ENCODE measurements at places on chromosomes 11 and 22.

GRCh38 chr11:104784684-104785460 is 113.4 kb downstream of the CASP12 start:
- DNase-seq = no peak

GRCh38 chr11:36141956-36142355 is 147.3 kb downstream of the COMMD9 start:
- no peak for DNase-seq

DNA sequence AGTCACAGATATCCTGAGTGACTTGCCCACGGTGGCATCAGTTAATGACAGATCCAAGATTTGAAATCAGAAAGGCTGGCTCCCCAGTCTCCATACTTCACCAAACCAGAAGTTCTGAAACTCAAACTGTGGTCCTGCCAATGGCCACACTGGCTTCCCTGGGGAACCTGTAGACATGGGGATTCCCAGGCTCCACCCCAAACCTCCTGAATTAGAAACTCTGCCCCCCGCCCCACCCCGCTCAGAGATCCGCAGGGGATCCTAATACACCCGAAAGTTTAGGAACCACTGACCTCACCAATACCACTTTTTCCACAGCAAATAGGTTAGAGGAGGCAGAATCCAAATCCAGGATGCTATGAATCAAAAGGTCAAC is 15.3 kb downstream of the RTN4RL2 start:
- DNase-seq = no peak

GRCh38 chr11:16770016-16770415 is 31.6 kb downstream of the C11orf58 start:
- DNase-seq = no peak

GRCh38 chr11:72669527-72669926 is 4.7 kb downstream of the PDE2A start:
- no peak for DNase-seq

GRCh38 chr11:62195945-62196344 is 5.9 kb downstream of the SCGB1D1 start:
- DNase-seq = no peak

GRCh38 chr11:127037596-127037995 is 37.0 kb upstream of the KIRREL3 start:
- DNase-seq = no peak

GRCh38 chr11:93197380-93198214 is at the start of gene SLC36A4:
TSS of gene SLC36A4 (minus strand) at chr11:93197991. CDS start at chr11:93197832, 159 bp downstream.
- peak; percentile 46 for DNase-seq

DNA sequence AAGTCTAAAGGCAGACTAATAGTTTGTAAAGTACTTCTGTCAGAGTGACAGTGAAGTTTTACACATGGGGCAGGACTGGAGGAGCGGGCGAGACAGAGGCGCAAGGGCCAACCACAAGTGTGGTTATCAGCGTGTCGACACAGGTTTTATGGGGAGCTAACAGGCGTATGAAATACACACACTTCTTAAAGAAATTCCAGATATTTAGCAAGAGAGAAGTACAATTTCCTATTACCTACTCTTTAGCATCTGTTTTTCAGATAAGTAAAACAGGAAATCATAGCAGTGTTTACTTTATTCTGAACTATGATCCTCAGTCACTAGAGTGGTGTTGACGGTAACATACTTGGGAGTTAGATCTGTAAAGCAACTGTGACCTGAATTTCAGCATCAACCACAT is 22.5 kb downstream of the VSIG10L2 start:
- DNase-seq = no peak

GRCh38 chr11:43802509-43802908 is 78.1 kb upstream of the ALKBH3 start:
- no peak for DNase-seq

DNA sequence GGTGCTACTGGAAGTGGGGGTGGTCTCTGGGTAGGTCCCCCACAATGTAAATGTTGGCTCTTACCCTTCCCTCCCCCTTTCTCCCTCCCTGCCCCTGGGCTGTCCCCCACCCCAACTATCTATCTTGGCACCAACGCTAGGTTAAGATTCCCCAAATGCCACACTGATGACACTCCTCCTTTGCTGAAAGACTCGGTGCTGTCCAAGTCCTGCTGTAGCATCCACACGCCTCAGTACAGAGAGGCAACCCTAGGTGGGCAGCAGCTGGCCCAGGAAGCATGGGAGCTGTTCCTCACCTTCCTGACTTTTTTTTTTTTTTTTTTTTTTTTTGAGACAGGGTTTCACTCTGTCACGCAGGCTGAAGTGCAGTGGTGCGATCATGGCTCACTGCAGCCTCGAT is 3.4 kb upstream of the KCTD17 start:
- DNase-seq = no peak

DNA sequence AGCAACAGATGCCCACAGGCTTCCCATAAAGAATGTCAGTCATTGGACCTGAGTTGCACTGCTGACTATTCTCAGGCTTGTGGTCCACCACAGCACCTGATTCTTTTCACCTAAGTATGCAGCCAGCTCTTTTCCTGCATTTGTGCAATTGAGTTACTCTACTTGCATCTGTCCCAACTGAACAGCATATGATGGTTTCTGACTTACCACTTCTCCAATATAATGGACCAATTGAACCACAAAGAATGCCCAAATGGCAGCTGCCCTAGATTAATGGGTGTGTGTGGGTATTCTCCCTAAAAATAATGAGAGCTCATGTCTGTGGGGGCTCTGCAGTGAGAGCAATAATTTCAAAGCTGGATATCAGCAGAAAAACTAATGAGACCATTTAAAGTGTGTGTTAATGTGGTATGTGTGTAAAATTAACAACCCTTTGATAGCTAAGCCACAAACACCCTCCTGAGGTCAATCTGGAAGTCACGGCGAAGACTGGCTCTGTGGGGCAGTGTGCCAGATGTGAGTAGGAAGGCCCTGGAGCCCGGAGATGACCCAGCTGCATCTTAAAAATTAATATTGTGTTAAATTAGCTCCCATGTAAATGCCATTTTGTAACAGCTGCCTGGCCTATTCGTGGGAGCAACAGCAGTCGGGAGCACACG is 43.8 kb downstream of the SC5D start:
- DNase-seq = no peak

- no peak for DNase-seq
Measured at GRCh38 chr11:63595296-63595695, 18.9 kb downstream of the PLAAT3 start.

DNA sequence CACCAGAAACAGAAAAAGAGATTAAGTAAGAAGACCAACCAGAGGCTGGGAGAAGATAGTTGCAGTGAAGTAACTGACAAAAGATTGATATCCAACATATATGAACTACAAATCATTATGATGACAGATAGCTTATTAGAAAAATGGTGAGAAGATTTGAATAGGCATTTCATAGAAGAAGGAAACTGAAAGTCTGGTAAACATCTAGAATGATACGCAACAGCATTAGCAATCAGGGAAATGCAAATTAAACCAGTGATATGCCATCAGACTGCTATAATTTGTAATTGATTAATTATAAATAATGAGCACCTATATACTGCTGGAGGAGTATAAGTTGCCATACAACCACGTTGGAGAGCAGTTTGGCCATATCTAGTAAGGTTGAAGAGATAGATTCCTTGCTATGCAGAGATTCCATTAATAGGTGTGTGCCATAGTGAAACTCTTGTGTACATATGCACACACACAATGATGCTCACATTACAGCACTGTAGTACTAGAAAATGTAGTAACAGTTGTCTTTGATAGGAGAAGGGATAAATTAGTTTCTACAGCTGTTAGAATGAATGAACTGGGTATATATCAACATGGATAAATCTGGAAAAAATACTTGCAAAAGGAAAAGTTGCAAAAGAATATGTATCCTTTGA is 20.5 kb downstream of the RNF169 start:
- no peak for DNase-seq

GRCh38 chr11:19832901-19833300 is 120.3 kb downstream of the NAV2 start:
- no peak for DNase-seq

DNA sequence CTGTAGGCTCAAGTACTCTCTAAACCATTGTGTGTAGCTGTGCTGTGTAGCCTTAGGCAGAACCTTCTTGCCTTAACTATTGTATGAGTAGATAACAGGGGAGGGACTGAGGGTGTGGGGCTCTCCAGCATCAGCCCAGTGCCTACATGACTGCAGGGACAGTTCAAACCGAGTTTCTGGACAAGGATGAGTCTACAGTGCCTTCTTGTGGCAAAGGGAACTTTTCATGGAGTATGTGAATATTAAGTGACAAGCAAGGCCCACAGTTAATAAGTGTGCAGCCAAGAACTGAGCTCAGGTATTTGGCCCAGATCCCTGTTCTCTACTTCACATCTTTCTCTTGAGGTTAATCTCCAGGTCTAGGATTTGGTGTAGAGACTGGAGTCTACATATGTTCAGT is 424.4 kb upstream of the LARGE1 start:
- DNase-seq = no peak

DNA sequence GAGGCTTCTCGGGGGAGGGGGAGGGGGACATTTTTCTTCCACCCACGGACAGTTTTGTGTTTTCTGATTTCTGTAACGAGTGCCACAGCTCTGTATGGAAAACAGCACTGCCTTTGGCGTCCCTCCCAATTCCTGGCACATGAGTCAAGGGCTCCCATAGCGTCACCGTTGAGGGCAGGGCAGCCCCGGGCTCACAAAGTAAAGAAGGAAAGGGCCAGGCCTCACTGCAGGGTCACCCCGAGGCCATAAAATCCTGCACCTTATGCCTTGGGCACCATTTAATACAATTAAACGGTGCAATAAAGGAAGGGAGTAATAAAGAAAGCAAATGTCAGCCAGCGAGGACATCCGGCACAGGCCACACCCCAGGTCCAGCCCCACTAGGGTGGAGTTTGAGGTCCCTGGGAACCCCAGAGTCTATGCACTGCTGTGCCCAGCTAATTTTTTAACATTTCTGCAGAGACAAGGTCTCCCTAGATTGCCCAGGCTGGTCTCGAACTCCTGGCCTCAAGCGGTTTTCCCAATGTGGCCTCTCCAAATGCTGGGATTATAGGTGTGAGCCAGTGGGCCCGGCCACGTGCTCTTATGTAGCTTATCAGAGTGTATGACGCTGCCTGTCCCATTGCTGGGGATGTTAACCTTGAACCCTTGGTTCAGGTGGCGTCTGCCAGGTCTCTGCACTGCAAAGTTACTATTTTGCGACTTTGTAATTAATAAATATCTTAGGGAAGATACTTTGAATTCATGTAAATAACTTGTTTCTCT is 13.6 kb upstream of the MUC2 start:
- DNase-seq = no peak

- no peak for DNase-seq
Measured at GRCh38 chr11:35794333-35794732, 131.8 kb downstream of the TRIM44 start.

GRCh38 chr11:31509051-31509428 is 382 bp downstream of the IMMP1L start:
- DNase-seq = no peak

- DNase-seq = no peak
Measured at GRCh38 chr11:60786811-60787567, 1.9 kb downstream of the MS4A10 start.

GRCh38 chr11:9691865-9692264 is 28.0 kb downstream of the SWAP70 start:
- DNase-seq = no peak

- DNase-seq = no peak
Measured at GRCh38 chr22:45202333-45203149, 38.2 kb downstream of the KIAA0930 start.

GRCh38 chr22:46428602-46429324 is 93.2 kb downstream of the TRMU start:
- no peak for DNase-seq

GRCh38 chr11:44221456-44221855 is 88.5 kb downstream of the ALX4 start:
- no peak for DNase-seq

DNA sequence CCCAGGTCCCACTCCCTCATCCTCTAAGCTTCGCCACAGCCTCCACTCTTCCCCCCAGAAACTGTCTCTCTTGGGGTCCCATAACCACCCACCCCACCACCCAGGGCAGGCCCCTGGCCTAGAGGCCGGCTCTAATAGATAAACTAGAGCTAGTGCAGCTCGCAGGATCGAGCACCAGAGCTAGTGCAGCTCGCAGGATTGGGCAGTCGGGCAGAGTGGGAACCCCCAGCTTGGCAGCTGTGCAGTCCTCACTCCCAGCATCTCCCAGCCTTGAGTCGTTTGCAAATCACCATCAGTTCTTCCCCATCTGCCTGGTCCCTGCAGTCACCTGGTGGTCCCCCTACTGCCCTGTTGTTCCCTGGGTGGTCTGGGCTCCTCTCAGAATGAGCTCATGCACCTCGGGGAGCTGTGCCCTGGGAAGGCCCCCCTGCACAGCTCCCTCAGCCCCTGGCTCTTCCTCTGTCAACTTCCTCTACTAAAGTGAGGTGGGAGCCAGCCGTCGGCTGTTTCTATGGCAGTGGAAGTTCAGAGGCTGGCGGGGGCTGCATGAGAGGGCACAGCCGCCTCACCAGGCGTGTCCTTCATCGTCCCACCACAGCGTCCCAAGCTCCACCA is 15.5 kb upstream of the SHANK2 start:
- no peak for DNase-seq

- DNase-seq = no peak
Measured at GRCh38 chr22:46090631-46091201, 59.6 kb upstream of the PPARA start.

DNA sequence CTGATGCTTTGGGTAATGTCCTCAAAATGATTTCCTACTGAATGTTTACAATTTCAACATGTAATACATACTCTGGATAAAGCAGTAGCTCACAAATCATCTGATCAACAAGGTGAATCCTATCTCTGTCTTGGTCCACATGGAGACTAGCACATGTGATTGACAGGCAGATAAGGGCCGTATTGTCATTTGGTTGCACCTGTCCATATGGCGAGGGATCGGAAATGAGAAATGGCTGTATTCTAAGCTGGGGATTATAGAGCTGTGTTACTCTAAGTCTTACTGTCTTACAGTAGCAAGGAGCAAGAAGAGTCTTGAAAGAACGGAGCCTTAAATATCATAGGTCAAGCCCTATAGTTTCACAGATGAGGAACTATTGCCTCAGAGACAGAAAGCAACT is 55.7 kb downstream of the APIP start:
- DNase-seq = no peak

DNA sequence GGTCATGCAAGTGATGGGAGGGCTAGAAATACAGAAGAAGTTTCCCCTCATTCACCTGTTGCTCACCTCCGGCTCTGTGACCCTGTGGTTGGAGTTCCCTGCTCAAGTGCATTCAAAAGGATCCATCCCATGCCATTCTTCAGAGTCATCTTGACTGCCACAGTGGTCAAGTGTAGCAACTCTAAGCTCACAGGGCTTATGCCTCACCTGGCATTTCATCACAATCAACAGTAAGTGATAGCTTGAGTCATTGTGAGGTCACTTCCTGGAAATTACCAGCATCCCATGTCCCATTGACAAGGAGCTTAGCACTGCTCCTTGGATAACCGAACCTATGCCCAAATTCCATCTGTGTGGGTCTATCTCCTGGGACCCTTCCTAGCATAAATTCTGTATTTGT is 55.6 kb downstream of the OR4C45 start:
- no peak for DNase-seq

- DNase-seq = no peak
Measured at GRCh38 chr22:44070029-44070428, 45.9 kb downstream of the PARVB start.
